ENCODE measurements at places on chromosomes 16 and 17.

DNA sequence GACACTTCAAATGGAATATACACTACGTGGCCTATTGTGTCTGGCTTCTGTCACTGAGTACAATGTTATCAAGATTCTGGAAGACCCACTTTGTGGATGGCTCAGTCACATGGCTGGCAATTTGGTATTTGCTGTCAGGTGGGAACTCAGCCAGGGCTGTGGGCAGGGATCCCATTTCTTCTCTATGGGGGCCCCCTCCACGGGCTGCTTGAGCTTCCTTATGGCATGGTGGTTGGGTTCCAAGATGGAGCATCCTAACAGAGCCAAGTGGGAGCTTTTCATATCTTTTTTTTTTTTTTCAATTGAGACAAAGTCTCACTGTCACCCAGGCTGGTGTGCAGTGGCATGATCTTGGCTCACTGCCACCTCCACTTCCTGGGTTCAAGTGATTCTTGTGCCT, 18.0 kb upstream of the CEP20 start:
- DNase-seq = no peak

DNA sequence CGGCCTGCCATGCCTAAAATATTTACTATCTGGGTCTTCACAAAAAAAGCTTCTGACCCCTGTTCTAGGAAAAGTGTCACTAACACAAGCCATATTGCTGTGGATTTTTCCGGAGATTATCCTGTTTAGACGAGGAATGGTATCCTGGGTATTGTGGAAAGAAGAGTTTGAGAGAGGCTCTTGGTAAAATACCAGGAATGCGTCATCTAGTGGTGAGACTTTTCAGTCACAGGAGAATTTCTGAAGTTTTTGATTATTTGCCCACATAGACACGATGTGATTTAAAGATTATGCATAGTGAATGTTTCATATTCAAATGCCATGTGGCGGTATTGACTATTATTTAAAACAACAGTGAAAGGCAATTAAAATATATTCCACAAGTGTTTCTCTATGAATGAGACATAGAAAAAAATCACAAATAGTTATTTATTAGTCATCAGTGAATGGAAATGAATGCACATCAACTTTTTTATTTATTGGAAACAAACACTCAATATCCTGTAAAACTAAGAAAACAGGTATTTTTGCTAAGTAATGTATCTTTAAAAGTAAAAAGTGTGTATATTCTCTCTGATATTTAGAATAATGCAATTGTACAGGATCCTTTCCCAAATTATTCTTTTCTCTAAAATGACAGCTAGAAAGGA, 7.8 kb downstream of the KRT28 start:
- DNase-seq = no peak

DNA sequence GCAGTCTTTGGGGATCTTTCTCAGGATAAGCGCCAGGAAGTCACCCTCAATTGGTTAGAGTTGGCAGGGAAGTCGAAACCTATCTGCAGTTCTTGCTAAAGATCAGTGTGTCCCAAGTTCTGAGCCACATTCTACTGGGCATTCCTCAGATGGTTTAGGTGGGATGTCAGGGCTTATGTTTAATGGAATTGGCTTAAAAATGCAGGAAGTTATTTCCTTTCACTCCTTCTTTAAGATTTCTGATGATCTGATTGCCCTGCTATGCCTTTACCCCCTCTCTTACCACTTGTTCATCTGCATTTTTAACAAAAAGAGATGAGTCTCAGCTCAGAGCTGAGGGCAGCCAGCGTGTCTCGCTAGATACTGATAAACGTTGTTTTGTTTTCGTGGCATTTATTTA, 30.8 kb downstream of the FOXL1 start:
- DNase-seq = no peak

- no peak for DNase-seq
Measured at GRCh38 chr17:34374457-34374856, 11.4 kb upstream of the CCL1 start.

GRCh38 chr16:85344502-85345128, 232.3 kb upstream of the CIBAR2 start:
- DNase-seq = no peak

DNA sequence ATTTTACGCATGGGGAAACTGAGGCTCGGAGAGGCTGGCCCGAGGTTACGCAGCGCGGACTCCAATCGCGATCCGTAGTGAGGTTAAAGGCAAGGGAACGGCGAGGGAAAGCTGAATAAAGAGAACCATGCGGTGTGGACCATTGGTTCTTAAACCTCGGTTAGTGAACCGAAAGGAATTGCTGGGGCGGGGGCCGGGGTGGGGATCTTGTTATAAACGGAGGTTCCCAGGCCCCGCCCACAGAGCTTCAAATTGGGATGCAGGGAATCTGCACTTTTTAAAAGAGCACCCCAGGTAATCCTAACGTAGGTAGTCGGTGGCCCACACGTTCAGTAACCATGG, 524 bp downstream of the IQCK start:
- DNase-seq = no peak

- DNase-seq = no peak
Measured at GRCh38 chr16:89199241-89200123, 855 bp downstream of the SLC22A31 start.

GRCh38 chr16:85017633-85018032, 6.3 kb upstream of the ZDHHC7 start:
- no peak for DNase-seq

DNA sequence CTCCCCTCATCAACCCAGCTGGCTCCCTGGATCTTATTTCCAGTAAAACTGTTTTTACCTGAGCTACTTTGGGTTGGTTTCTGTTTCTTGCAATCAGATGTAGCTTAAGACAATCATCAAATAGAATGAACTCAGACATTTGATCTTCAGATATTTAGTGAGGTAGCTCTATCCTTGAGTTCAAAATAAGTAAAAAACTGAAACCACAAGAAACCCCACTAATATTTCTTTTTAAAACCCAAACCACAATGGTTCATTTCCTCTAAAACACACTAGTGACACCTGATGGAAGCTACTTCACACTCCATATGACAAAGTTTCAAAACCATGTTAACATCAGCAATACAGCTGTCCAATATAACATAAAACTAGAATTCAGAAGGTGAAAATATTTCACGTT, 37.8 kb downstream of the CACNG1 start:
- no peak for DNase-seq

- DNase-seq = no peak
Measured at GRCh38 chr16:88634141-88634993, 4.0 kb upstream of the IL17C start.

DNA sequence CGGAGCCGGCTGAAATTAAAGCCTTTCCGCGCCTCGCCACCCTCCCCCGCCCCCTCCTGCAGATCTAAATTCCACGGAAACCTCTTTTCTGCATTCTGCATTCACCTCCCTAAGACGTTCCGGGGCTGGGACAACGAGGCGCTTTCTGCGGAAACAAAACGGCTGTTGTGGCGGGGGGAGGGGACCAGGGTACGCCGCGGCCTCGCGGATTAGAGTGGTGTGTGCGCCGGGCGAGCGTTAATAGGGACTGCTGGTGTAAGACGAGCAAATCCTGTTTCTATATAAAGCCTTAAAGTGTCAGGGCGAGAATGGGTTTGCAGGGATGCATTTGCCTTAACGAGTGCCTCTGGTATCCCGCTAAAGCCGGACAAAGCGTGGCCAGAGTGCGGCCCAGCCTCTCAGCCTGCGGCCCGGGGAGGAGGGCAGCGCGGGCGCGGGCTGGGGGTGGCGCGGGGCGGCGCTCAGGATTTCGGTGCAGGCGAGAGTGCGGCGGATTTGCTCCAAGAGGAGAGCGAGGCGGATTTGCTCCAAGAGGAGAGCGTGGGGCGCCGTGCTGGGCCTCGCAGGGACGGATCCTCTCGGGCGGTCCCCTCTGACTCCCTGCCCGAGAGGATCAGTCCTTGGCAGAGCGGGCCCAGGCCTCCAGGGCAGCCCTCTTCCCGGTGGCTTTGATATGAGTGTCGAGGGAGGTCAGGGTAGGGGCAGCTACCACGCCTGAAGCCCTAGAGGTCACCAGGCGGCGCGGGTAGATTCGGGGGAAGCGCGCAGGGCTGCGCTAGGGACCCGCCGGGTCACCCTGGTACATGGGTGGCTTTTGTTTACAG, 5.1 kb downstream of the BAHCC1 start:
- DNase-seq = no peak

DNA sequence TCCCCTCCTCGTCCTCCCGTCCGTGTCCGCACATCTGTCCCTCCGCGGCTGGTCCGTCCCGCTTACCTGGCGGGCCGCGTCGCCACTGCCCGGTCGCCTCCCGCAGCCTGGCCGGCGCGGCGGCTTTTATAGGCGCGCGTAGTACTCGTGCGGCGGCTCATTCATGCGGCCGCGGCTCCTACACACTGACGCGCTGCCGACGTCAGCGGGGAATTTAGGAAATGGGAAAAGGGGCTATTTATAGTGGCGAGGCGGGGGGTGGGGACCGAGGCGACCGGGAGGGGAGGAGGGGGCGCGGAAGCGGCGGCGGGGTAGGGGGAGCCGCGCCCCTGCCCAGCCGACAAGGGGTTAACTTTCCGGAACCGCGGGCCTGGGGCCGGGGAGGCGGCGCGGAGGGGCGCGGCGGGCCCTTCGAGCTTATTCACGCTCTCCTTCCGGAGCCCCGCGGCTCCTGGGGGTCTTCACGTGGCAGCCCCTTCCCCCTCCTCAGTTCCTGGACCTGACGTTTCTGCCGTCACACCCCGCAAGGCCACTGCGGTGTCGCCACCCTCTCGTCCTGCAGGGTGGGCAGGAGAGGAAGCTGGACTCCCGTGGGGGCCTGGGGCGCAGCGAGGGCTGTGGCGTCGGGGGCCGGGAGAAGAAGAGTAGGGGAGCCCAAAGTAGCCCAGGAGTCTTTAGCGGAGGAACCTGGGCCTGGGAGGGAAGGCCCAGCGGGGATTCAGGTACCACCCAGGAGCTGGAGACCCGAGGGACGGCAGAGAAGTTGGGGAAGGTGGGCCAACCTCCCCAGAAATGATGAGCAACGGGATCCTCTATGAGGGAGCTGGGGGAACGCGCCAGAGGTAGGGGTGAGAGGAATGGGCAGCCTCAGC, 3.6 kb upstream of the HIC1 start:
- no peak for DNase-seq

DNA sequence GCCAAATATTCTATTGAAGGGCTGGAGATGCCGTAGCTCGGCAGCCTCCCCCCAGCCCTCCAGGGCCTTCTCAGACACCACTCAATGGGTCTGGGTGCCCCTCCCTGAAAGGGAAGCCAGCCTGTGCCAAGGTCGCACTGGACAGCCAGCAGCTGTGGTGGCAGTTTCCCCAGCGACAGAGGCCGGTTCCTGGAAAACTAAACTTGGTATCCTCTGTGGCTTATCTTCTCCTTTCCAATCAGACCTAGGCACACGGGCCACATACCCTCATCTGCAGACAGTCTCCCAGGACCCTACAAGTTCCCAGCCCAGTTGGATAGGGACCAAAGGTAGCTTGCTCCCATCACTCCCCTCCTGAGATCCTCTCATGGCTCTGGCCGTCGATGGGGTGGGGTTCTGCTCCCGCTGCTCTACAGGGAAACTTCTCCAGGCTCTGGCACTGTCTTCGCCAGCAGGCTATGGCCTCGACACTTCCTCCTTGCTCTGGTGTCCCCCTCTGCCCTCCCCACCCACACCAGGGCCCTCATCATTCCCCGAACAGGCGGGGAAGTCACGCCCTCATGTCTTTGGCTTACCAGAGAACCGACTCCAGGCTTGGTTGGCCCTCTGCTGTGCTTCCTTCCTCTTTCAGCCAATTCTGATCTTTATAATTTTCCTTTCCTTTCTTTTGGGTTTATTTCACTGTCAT, 18.3 kb upstream of the IL21R start:
- no peak for DNase-seq

DNA sequence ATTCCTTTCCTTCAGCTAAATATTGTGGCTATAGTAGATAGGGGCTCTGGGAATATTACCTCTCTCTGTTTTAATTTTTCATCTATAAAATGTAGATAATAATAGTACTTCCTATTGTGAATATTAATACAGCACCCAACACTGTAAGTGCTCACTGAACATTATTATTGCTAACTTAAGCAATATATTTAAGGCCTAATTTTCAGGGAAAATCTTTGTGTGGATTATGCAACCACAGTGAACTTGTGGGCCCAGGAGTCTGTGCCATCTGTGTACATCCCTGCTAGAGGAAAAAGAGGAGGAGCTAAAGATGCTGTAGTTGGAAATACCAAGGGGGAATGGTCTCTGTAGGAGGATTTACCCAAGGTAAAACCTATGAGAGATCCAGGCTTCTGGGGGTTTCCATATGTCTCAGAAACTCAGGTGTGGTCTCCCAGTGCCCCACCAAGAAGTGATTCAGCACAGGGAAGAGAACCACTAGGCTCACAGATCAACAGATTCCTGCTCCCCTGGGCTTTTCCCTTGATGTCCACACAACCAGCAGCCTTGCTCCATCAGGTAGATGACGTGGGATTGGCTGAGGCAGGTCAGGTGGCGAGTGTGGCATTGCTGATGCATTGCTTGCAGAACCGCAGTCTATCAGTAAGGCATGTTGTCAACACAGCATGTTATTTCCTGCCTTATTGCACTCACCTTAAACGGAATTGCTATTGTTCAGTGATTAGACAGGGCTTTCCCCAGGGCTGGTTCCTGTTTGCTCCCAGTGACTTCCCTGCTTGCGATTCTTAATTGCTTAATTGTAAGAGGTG, 1.6 kb upstream of the N4BP1 start:
- no peak for DNase-seq

DNA sequence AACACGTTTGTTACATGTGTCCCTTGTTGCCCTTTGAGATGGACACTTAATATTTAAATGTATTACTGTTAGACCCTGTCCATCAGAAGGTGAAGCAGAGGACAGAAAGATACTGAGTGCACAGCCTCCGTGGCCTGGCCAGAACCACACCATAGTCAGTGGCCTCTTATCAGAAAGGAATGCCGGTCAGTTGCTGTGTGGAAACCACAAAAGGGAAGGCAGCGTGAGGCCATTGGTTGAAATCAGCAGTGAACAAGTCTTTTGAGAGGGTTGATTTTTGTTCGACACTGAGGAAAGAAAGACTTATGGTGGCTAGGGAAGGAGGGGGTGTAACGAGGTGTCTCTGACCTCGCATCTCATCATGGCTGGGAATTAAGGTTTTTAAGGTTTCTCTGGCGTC, 85.4 kb upstream of the CLEC18A start:
- no peak for DNase-seq

GRCh38 chr17:704111-704864, 10.4 kb downstream of the VPS53 start:
- no peak for DNase-seq

GRCh38 chr17:73998249-73998648, 205.2 kb upstream of the RPL38 start:
- no peak for DNase-seq

- no peak for DNase-seq
Measured at GRCh38 chr17:49443862-49444261, 29.2 kb upstream of the PHB1 start.

DNA sequence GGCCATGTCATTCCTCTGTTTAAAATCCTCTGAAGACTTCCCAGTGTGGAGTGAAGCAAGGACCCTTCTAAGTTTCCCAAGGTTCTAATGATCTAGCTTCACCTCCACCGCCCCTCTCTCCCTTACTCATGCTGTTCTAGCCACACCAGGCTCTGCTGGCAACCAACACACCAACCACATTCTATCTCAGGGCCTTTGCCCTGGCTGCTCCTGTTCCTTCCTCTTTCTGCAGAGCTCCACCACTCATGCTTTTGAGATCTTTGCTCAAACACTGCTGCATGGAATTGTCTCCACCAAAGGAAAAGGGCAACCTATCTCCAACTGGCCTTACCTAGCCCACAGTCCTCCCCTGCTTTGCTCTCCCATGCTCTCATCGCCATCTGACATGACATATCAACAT, 128.7 kb downstream of the XYLT1 start:
- DNase-seq = no peak

All from esophagus squamous epithelium (tissue), 5 donors.